ENCODE measurements at places on chromosomes 6 and 20. TPM values are rescaled to one million over a fixed set of nuclear protein-coding genes. Genes with fewer than 3 reads are reported as not detected.

Gene RAB5IF
- total RNA-seq = 108 TPM

Gene GPLD1
- total RNA-seq = 0.43 TPM

Gene PPP1R3D
- 7.5 TPM for total RNA-seq

Gene CSNK2B
- 196 TPM for total RNA-seq

Gene FOXS1
- not detected for total RNA-seq

Gene SUMO4
- total RNA-seq = 5.5 TPM

Gene NKX2-4
- not detected for total RNA-seq

Gene MAFB
- total RNA-seq = 1.7 TPM

Gene SLC35D3
- total RNA-seq = not detected

Gene SLC22A16
- not detected for total RNA-seq

Gene HMGCLL1
- not detected for total RNA-seq

Gene PLEKHG1
- 78.7 TPM for total RNA-seq

Gene TPD52L1
- 4.3 TPM for total RNA-seq

Gene CCN6
- total RNA-seq = not detected

Gene TSHZ2
- total RNA-seq = not detected

Gene TOP1
- total RNA-seq = 55.9 TPM

Gene IL22RA2
- total RNA-seq = not detected

Gene MUC22
- total RNA-seq = not detected

Gene BPIFB4
- not detected for total RNA-seq

Gene PRRT1
- 0.14 TPM for total RNA-seq

Gene TJAP1
- total RNA-seq = 12.6 TPM

Gene SLC13A3
- 0.43 TPM for total RNA-seq

Gene TAGAP
- total RNA-seq = not detected

Gene SAMD3
- not detected for total RNA-seq

Gene KCNK16
- not detected for total RNA-seq

Gene RXRB
- 13.3 TPM for total RNA-seq

Gene PPARD
- 6.6 TPM for total RNA-seq

Gene ZNF334
- 0.13 TPM for total RNA-seq

Gene SLC18B1
- 13.4 TPM for total RNA-seq

Gene SOX12
- 10.8 TPM for total RNA-seq

Gene OOEP
- not detected for total RNA-seq

Gene PRDM13
- not detected for total RNA-seq

Gene GJA10
- not detected for total RNA-seq

Gene LCA5
- 7.3 TPM for total RNA-seq

Gene TRIM40
- not detected for total RNA-seq

Gene EPB41L2
- 116 TPM for total RNA-seq

Data from thoracic aorta endothelial cell (primary cell).